ENCODE measurements at places on chromosomes 7 and 10.

GRCh38 chr7:130814778-130815335 is 80.8 kb upstream of the KLF14 start:
- no peak for DNase-seq

- DNase-seq: no peak
These were observed 30.9 kb downstream of the MRPS33 start for GRCh38 chr7:140983802-140984201.

GRCh38 chr10:2984682-2985081 is 82.7 kb upstream of the PFKP start:
- DNase-seq: no peak

DNA sequence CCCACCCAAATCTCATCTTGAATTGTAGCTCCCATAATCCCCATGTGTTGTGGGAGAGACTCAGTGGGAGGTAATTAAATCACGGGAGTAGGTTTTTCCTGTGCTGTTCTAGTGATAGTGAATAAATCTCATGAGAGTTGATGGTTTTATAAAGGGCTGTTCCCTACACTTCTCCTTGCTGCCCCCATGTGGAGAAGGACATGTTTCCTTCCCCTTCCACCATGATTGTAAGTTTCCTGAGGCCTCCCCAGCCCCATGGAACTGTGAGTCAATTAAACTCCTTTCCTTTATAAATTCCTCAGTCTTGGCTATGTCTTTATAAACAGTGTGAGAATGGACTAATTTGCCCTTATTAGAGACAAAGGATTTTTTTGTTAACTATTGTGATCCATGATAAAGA is 48.5 kb upstream of the MKX start:
- DNase-seq: no peak

GRCh38 chr10:130491011-130491692 is 355.0 kb downstream of the GLRX3 start:
- no peak for DNase-seq

GRCh38 chr7:2198206-2198605 is 34.5 kb downstream of the MAD1L1 start:
- DNase-seq: no peak

DNA sequence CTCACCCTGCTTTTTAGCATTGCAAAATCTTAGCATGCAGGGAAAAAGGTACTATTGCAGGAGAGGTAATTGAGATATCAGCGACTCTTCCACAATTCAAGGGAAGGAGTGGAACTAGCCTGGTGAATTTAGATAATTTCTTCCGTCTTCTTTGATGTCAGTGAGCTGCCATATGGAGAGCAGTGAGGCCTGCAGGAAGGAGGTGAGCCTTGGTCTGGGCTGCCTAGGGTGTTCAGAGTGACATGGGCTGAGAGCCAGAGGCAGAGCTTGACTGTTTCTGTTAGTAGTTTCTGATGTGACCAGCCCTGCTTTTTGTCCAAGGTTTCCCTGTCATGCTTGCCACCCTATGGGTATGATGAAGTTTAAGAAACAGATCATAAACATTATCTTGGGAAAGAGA is 28.6 kb downstream of the KAT6B start:
- no peak for DNase-seq

- no peak for DNase-seq
These were observed 76.4 kb upstream of the ZMIZ1 start for GRCh38 chr10:78992333-78992732.

DNA sequence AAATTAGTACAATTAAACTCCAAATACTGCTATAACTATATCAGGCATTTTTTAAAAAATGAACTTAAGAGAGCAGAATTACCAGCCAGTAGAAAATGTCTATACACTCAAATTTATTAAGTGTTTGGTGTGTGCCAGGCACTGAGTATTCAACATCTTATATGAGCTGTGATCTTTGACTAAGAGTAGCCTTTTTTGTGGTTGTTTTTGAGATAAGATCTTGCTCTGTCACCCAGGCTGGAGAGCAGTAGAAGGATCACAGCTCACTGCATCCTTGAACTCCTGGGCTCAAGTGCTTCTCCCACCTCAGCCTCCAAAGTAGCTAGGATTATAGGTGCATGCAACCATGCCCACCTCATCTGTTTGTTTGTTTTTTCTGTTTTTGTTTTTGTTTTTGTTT is 102.5 kb upstream of the CELF2 start:
- no peak for DNase-seq

DNA sequence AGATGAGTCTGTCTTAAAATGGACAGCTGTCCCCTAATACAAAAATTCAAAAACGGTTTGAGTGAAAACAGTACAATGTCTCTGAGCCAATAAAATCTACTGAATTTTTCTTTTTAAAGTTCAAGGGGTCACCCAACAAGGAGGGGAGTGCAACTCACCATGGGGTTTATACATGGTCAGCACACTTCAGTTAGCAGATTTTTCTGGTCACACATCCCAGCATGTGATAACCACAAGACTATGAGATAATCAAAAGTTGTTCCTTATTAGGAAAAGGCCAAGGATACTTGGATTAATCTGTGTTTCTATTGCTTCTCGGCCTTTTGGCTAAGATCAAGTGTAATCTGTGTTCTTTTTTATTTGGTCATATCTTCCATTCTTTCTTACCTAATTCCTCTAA is 31.6 kb downstream of the ABCB5 start:
- DNase-seq: no peak

- no peak for DNase-seq
These were observed 508 bp upstream of the KIF20B start for GRCh38 chr10:89700923-89701241.

DNA sequence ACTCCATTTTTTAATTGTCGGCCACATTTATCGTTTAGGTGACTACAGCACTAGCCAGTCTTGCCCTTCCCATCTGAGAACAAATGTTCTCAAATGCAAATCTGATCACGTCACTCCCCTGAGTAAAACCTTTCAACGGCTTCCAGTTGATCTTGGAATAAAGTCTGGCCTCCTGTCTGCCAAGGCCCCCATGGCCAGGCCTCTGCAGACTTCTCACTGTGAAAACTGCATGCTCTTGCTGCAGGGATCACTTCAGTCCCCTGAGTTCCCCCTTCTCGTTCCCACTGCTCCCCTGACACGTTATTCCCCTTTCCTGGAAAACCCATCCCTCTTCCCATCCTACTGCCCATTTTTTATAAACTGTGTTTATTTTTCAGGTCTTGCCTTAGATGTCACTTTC is 124.1 kb upstream of the NEBL start:
- no peak for DNase-seq

DNA sequence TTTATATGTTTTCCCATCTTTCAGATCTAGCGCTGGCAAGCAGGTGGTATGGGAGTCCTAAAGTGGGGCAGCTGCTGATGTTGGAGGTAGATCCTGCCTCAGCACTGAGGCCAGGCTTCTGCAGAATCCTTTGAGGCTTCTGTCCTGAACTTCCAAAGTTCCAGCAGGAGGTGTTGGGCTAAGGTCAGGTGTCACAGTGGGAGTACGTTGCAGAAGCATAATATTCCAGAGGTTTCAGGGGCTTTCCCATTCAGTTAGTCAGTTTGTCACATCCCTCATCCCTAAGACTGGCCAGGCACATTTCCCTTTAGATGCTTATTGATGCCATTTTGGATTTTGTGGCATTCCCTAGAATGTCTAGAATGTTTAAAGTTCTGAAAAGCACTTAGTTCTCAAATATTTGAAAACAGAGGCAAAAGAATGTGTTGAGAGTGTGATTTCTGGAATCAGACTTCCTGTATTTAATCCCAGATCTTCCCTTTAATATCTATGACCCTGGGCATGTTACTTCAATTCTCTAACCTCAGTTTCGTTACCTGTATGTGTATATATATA is 319.1 kb upstream of the PHYHIPL start:
- no peak for DNase-seq

DNA sequence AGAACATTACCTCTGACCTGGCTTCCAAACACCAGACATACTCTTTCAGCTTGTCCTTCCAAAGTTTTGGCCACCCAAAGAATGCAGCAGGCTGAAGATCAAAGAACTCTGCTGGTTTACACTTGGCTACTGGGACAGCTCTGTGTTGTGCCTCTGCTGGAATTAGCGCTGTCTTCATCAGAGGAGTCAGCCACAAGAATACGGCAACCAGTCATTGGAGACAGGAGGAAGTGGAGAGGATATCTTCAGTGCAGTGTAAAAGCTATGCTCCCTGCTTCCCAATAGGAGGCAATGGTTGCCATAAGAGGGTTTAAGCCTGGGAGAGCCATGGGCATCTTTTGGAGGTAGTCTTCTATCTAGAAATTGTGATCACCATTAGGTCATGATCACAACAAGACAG is 126.7 kb upstream of the WNT16 start:
- no peak for DNase-seq

DNA sequence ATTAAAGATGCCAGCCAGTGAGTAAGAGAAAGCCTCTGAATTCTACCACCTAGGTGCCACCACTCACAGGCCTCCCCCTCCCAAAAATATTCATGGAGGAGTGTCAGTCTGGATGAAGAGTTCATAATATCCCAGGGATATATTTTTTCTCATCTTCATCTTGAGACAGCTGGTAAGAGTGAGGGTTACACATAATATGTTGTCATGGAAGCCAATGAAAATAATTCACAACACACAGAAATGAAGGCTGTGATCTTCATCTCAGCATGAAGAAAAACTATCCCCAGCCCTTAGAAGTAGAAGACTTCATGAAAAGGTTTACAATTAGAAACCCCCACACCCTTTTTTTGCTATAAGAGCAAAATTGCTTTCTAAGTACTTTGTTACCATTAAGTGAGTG is 175.6 kb downstream of the DNAH11 start:
- DNase-seq: no peak

- no peak for DNase-seq
These were observed 10.6 kb downstream of the CPSF4 start for GRCh38 chr7:99449326-99449725.

GRCh38 chr10:110137142-110137545 is 70.3 kb upstream of the MXI1 start:
- no peak for DNase-seq

GRCh38 chr10:71388171-71388570 is 8.5 kb upstream of the CDH23 start:
- DNase-seq: no peak

GRCh38 chr10:100507357-100507732 is 12.3 kb downstream of the SEC31B start:
- DNase-seq: no peak

DNA sequence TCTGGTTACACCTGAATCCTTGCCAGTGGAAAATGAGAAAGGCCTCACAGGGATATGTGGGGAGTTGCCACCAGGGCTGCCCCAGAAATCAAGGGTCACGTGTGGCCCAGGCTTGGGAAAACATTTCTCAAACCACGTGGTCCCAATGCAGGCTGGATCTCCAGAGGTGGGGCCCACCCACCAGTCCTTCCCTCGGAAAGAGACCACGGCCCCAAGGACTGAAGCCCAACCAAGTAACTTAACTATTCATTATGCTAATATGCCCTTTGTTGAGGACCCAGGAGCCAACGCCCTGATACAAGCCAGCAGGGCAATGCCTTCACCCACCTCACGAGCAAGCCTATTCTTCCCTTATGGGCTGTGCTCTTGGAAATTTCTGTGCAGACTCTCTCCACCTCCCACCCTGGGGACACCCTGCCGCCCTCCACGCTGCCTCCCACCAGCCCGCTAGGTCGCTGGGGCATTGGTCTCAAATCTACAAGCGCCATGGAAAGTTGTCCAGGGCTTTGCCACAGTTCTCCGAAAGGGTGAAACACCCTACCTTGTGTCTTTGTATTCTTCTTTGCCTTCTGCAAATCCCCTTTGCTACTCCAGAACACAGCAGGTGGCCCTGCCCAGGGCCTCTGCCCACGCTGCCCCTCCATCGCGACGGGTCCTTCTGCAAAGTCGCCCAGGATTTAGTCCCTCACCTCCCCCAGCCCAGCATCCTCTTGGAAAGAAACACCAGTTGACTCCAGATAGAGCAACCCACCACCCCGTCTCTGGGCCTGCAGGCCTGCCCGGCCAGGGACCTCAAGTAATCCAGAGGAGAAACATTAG is 8.8 kb downstream of the TNS3 start:
- no peak for DNase-seq

GRCh38 chr7:25353196-25353595 is 124.9 kb upstream of the NPVF start:
- no peak for DNase-seq

DNA sequence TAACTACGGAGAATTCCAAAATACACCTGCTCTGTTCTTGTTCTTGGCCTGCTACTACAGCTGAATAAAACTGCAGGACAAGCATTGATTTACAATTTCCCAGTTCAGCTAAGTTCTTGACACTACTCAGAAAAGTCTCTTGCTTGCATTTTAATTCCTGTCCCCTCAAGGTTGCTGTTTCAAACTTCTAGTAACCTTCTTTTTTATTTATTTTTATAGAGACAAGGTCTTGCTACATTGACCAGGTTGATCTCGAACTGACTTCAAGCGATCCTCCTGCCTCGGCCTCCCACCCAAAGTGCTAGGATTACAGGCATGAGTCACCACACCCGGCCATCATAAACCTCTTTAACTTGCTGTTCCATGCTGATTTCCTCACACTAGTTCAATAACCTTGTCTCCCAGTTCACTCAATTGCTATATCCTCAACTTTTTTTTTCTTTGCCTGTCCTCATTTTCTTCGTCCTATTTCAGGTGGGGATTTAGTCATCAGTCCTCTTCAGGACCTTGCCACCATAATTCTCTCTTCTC is 79.9 kb downstream of the ARHGAP21 start:
- no peak for DNase-seq

GRCh38 chr10:16777473-16778370 is 39.5 kb downstream of the RSU1 start:
- no peak for DNase-seq

GRCh38 chr7:47252675-47253074 is 329.2 kb downstream of the TNS3 start:
- DNase-seq: no peak

GRCh38 chr10:131452926-131453720 is 141.6 kb upstream of the TCERG1L start:
- DNase-seq: no peak

- no peak for DNase-seq
These were observed 120.9 kb downstream of the BUB3 start for GRCh38 chr10:123275136-123275564.

GRCh38 chr7:132333301-132333700 is 243.0 kb downstream of the PLXNA4 start:
- no peak for DNase-seq

DNA sequence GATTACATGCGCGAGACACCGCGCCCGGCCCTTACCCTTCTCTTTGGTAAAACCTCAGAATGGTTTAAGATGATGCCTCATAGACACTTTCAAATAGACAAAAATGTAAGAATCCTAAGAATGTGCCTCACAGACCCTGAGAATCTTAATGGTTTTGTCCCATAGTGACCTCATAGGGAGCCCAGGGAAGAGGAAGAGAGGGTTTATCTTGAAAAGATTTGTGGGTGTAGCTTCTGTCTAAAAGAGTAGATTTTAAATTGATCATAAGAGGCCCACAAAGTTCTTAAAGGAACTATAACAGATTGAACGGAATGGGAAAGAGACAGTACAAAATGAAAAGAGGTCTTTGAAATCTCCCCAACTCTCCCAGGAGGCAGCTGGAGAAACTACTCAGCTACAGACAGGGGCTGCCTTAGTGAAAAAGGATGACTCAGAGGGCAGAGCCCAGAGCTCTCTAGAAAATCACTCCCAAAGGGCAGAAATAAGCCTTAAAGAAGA is 220.6 kb downstream of the ADRA2A start:
- DNase-seq: no peak

GRCh38 chr10:63780101-63780500 is 258.9 kb downstream of the REEP3 start:
- no peak for DNase-seq

All from activated CD4-positive, alpha-beta memory T cell treated with anti-CD3 and anti-CD28 coated beads, Interleukin-2, amount 10 ng/mL, durations not matched to agents 7 days and 5 days (primary cell).